ENCODE measurements at places on chromosomes 7 and 10. TPM values are rescaled to one million over a fixed set of nuclear protein-coding genes. Genes with fewer than 3 reads are reported as not detected.

GRCh38 chr10:106078895-106079576 lies 1085.5 kb downstream of the SORCS1 start:
- H3K36me3 ChIP-seq, result no peaks in the 10 kb centered on the region
- H3K4me3 ChIP-seq, result no peak overlapping the region
- H3K4me1 ChIP-seq, result no peaks in the 10 kb centered on the region
- no peak overlapping the region for H3K27ac ChIP-seq
- peak; percentile 22 for DNase-seq

GRCh38 chr10:131646551-131647525 lies 254.0 kb upstream of the PPP2R2D start:
- H3K27me3 ChIP-seq, result peaks cover 15% of the 10 kb centered on the region
- H3K27ac ChIP-seq, result no peak overlapping the region
- no peaks in the 10 kb centered on the region for H3K4me1 ChIP-seq
- H3K36me3 ChIP-seq, result no peaks in the 10 kb centered on the region
- H3K4me3 ChIP-seq, result no peak overlapping the region

DNA sequence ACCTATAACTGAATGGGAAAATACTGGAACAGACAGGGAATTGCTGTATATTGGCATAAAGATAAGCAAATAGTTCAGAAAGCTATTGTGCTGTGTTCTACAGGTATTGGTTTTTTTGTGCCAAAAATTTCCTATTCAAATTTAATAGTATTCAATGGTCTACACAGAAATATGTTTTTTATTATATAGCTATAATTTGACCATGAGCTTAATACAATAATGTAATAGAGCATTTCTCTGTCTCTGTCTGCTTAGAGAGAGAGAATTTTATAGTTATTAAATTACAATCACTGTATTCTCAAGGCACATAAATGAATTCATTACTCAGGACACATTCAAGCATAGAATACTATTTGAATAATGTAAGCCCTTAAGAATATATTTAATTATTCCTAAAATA lies 62.3 kb upstream of the FZD8 start:
- H3K27ac ChIP-seq, result no peak overlapping the region
- H3K36me3 ChIP-seq, result no peaks in the 10 kb centered on the region
- H3K4me3 ChIP-seq, result no peak overlapping the region
- no peak for DNase-seq
- no peaks in the 10 kb centered on the region for H3K4me1 ChIP-seq
- H3K27me3 ChIP-seq, result no peaks in the 10 kb centered on the region

GRCh38 chr7:516606-517456 lies 2.8 kb downstream of the PDGFA start:
- H3K4me3 ChIP-seq, result peak overlapping the region; percentile 56
- no peaks in the 10 kb centered on the region for H3K36me3 ChIP-seq
- H3K27ac ChIP-seq, result no peak overlapping the region
- H3K27me3 ChIP-seq, result peaks cover 43% of the 10 kb centered on the region

Gene AKR1C2
- 16.2 TPM for total RNA-seq

Data from A673 (cell line).